ENCODE measurements at places on chromosomes 6 and 20.

DNA sequence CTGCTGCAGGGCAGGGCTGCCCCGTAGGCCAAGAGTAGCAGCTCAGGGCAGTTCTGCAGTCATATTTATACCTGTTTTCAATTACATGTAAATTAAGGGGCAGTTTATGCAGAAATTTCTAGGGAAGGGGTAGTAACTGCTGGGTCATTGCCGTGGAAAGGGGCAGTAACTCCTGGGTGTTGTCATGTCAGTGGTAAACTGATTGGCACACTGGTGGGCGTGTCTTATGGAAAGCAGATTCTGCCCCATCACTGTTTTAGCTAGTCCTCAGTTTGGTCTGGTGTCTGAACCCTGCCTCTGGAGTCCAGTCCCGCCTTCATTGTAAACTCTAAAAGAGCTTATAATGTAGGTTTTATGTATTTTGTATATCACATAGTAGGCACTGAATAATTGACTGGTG lies 22.1 kb downstream of the MAP3K4 start:
- DNase-seq, result no peak

DNA sequence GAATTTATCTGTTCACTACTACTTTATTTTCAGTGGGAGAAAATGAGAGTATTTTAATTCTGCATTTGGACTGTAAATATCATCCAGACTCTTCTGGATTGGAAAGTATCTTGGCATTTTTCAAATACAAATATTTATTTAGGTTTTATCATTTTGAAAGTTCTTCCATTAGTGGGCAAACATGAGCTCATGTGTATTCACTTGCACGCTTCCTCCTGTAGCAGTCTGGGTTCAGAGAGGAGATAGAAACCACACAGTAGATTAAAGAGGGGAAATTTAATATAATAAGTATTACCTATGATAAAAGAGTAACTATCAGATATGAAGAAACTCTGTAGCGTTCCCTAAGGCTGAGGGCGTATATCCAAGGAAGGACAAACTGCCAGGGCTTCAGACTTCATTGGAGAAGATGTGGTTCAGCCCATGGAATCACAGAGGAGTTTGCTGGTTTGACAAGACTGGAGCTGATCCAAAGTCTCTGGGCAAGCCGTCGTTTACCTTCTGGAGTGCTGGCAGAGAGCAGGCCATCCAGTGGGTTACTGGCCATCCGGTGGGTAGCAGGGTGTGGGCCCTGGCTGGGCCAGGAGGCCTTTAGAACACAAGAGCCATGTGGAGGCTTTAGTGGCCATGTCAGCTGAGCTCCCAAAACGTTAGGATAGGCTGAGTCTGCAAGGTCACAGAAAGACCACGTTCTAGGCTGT lies 44.3 kb downstream of the KCNS1 start:
- no peak for DNase-seq

DNA sequence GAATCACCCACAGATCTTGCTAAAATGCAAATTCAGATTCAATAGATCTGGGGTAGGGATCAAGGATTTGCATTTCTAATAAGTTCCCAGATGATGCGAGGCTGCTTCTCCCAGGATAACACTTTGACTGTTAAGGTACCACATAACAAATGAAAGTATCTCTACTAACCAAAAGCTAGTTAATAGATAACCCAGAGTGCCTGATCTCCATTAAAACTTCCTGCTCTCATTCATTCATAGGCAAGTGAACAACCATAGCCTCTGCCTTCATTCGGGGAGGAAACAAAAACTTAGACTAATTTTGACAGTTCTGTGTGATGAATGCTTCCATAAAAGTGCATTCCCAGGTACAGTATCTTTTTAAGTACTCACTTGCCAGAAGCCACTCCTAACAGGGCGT lies 265.6 kb upstream of the BTBD3 start:
- no peak for DNase-seq

DNA sequence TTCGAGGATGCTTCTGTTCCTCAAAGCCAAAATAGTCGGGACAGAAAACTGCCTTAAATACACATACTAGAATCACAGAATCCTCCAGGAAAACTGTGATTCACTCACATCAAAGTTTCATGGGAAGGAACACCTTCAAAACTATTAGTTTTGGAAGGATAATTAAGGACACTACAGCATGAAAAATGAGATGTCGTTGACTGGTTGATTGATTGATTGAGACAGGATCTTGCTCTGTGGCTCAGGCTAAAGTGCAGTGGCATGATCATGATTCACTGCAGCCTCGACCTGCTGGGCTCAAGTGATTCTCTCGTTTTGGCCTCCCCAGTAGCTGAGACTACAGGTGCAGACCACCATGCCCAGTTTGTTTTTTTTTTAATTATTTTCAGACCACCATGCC lies 25.7 kb upstream of the MAP3K4 start:
- no peak for DNase-seq

- DNase-seq, result no peak
Observed at GRCh38 chr20:53081916-53082863, 110.0 kb downstream of the TSHZ2 start.

DNA sequence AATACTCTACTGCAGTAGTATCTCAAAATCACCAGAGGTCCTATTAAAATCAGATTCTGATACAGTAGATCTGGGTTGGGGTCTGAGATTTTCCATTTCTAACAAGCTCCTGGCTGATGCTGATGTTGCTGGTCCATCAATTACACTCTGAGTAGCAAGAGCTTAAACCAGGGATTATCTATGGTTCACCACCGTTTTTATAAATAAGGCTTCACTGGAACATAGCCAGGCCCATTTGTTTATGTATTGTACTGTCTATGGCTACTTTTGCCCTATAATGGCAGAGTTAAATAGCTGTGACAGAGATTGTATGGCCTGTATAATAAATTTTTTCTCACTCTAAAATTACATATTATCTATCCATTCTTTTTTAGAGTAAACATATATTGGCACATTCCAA lies 53.0 kb downstream of the NUDT3 start:
- no peak for DNase-seq

DNA sequence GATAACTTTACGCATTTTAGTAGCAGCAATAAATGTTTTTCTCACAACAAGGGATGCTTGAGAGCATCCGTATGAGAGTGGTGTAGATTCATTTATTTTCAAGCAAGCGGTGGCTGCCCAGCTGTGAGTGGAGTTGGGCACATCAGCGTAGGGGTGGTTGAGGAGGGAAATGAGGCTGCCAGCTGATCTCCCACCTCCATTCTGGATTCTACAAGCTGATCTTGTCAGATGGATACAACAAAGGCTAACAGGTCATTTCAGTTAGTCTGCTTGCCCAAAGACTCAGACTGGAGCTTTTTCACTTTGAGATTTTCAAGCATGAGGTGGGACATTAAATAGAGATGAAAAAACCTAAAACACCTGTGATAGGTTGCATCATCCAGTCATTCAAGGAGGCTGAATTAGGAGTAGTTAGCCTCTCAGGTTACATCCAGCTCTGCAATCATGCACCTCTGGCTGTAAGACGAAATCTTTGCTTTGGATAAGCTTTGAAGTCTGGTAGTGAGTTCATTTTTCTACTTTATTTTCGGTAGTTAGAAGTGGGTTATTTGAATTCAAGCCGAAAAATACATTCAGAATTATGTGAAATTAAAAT lies 1.9 kb upstream of the BACH2 start:
- DNase-seq, result no peak

DNA sequence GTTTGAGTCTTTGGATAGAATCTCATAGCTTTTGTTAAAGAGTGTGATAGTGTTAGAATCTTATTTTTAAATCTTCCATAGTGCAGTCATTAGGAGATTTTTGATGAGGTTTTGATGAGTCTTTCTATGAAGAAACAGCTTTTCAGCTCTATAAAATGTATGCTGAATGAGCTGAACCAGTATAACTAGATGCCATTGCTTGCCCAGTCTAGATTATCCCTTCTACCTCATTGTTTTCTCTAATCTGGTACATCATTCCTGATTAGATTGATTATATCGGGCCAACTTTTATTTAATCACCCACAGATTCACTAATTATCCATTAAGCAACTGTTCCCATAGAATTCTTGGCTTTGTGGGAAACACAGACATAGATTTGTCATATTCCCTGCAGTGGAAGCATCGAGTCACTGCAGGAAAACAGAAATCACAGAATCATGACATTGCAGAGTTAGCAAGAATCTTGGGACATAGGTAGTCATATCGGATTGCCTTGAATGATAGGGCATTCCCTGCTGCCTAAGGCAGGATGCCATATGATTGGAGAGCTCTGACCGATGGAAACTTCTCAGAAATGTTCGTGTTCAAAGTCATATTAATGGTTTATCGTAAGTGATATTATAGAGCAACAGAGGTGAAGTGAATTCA lies 882.7 kb upstream of the FLRT3 start:
- DNase-seq, result no peak

GRCh38 chr6:79776076-79776475 lies 144.9 kb downstream of the SH3BGRL2 start:
- no peak for DNase-seq

Data from WTC11 (cell line).